ENCODE measurements at places on chromosomes 6 and 20. TPM values are rescaled to one million over a fixed set of nuclear protein-coding genes. Genes with fewer than 3 reads are reported as not detected.

DNA sequence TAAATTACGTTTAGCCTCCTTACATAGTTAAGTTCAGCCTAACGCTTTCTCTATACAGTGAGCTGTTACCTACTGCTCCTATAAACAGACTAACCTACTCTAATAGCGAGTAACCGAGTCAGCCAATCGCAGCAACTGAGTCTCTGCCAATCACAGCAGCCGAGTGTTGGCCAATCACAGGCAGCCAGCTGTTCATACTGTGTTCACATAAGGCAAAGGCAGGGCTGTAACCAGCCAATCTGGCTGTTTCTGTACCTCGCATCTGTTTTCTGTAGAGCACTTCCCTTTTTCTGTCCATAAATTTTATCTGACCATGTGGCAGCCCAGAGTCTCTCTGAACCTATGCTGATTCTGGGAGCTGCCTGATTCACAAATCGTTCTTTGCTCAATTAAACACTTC, 263.9 kb upstream of the JARID2 start:
- no peak for DNase-seq

- no peak for DNase-seq
These were observed 22.7 kb upstream of the HLA-DQA1 start for GRCh38 chr6:32614366-32615081.

GRCh38 chr6:156273065-156273711, 504.0 kb upstream of the ARID1B start:
- no peak for DNase-seq

- DNase-seq = no peak
These were observed 542 bp upstream of the AFG1L start for GRCh38 chr6:108294297-108294726.

GRCh38 chr6:43859213-43859612, 89.2 kb downstream of the VEGFA start:
- DNase-seq = no peak

The LRRN4 gene
- not detected for total RNA-seq

DNA sequence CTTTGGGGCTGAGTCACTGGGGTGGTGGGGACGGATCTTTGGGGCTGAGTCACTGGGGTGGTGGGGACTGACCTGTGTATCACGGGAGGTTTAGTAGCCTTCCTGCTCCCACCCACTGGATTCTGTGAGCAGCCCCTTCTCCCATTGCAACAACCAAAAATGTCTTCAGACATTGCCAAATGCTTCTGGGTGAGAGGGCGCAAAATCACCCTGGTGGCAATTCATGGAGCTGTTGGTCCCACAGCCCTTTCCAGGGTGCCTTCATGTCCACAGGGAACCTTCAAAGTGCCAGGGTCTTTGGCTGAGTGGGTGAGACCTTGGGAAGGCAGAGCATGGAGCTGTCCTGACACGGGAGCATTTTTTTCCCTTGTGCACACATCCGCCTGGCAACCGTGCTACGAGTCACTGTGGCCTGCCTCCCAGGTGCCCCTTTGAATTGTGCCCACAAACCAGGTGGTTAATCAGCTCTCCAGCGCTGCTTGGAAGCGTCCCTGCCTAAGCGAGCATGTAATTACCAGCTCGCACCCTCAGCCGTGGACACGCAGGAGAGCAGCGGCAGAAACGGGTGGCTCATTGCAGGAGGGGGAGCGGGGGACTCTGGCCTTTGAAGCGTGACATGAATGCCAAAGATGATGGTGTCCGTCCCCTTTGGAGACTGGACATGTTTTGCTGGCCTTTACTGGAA, 27.4 kb upstream of the APCDD1L start:
- no peak for DNase-seq

DNA sequence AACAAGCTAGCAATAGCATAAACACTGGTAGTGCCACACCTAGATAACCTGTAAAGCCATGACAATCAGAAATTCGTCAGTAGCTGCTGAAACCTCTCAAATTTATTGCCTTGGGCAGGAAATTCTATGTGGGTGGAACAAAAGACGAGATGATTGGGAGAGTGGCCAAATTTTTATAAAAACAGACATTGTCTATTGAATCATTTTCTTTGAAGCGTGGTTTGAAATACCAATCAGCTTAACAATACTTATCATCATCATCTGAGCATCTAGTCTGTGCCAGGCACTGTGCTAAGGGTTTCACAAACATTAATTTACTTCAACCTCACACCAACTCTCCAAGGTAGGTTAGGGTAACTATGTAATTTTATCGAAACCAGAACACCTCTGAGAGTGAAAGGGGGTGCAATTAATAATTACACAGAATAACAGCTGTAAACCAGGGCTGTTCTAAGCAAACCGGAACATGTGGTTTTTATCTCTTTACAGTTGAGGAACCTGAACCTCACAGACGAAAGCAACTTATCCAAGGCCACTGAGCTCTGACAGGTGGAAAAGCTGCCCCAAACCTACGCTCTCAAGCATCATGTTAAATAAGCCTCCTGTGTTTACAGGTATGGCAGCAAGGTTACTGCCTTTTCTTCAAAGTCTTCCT, 43.4 kb downstream of the NHSL1 start:
- peak; percentile 32 for DNase-seq

DNA sequence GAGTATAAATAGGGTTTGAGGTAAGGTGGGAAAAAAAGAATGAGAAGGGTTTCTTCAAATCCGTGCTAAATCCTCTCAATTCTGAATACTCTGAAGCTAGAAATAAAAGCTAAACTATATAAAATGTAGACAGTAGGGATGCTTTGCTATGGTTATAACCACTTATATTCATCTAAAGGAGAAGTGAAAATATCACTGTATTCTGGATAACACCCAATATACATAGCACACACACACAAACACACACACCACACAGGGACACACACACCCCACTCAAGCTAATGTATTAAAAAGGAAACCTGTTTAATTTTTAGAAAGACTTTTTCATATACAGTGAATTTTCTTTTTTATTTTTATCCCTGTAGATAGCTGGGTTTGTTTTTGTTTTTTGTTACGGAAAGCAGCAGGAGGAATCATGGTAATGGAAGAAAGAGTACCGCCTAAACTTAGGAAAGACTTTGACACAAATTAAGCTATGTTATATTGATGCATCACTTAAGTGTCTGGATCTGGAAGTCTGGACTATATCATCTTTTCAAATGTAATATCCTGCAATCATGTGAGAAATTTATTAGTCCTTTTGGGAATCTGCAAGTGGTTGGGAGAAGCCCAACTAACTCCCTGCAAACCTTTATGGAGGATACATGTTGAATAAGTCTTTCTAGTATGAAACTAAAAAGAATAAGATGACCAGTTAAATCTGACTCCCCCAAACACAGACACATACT, 68.4 kb upstream of the FABP7 start:
- no peak for DNase-seq

DNA sequence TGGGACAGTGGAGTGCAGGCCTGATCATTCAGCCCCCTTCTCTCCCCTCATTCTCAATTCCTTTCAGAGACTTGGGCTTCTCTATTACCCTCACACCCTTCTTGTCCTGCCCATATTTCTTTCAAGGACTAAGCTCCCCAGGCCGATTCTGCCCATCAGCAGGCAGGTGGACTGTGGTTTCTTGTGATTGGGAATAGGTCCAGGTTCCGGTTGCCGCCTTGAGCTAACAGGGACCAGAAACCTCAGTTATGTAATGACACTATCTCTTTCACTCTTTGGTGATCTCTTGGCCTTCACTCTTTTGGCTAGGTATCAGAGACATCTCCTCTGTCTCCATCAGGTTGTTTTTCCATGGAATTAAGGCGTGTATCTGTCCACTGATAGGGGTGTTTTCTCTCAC, 6.5 kb downstream of the MUCL3 start:
- no peak for DNase-seq

- no peak for DNase-seq
These were observed 156.7 kb downstream of the SYCP2 start for GRCh38 chr20:59776626-59777330.

DNA sequence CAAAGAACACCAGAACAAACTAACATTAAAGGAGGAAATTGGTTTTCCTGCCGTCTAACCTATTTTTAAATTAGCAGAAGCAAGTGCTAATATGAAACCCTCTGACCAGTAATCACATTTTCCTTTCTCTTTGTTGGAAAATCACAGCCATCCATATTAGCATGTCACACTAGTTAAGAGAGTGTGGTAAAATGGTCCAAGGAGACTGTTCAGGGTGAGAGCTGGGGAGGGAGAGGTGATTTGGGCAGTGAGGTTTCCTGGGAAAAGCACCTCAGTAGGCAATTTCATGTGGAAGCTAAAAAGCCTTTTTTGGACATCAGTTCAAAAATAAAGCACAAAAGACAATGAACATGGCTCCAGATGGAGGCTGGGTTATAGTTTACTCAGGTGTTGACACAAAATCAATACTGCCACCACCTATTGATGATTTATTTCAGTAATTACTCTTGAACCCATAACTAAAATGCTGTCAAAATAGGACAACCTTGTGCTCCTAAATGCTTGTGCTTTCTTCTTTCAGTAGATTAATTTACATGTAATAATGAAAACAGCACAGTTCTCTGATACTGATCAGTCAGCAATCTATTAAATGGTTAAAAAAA, 333.2 kb downstream of the SAMD5 start:
- no peak for DNase-seq

DNA sequence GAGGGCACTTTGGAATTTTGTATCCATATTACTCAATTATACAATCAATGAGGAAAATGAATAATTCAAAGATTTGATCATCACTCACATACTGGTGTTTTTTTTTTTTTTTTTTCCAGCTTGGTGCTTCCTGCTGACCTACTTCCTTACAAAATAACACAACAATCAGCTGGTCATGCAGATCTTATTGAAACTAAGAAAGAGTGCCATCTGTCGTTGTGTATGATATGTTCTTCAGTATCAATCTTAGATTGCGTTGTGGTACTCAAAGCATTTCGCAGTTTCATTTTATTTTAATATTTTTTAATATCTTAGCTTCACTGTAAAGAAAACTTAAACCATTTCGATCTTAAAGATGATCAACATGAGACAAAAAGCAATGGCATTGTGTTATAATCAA, 155.6 kb downstream of the OGFRL1 start:
- no peak for DNase-seq

- DNase-seq = no peak
These were observed 22.4 kb upstream of the KIAA0408 start for GRCh38 chr6:127481628-127482027.

GRCh38 chr6:72968704-72969103, 256.6 kb downstream of the KHDC1L start:
- DNase-seq = no peak

GRCh38 chr20:6058684-6059295, 4.9 kb upstream of the LRRN4 start:
- no peak for DNase-seq

DNA sequence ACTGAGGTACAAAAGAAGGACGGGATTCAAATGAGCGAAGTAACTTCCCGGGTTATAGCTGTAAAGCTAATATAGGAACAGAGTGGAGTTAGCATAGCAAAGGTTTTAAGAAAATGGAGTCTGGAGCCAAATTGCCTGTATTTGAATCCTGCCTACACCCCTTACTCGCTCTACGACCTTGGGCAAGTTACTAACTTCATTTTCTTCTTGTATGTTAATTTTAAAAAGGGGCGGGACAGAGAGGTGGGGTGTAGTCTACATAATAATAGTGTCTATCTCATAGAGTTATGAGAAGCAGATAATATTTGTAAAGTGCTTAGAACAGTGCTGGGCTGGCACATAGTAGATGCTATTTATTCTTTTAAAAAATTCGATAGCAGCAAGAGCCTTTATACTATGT, 705 bp downstream of the ZSCAN23 start:
- DNase-seq = no peak

DNA sequence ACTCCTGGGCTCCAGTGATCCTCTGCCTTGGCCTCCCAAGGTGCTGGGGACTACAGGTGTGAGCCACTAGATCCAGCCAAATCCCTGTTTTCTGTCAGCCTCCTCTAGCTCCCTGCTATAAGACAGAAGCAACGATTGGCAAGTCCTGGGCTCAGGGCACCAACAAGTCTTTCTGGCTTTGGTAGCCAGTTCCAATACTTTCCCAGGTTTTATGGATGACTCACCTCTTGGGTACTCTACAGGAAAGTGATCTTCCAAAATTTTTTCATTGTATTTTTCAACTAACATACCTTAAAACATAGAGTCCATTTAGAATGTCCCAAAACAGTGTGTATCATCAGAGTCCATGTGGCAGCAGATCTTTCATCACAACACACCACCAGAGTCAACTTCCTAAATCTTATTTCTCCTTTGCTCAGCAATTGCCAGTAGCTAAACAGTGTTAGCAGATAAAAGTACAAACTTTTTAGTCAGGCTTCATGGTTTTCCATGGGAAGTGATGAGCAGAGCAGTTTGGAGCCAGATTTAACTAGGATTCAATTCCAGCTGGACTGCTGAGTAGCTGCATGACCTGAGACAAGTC, 13.3 kb downstream of the GABBR1 start:
- no peak for DNase-seq

DNA sequence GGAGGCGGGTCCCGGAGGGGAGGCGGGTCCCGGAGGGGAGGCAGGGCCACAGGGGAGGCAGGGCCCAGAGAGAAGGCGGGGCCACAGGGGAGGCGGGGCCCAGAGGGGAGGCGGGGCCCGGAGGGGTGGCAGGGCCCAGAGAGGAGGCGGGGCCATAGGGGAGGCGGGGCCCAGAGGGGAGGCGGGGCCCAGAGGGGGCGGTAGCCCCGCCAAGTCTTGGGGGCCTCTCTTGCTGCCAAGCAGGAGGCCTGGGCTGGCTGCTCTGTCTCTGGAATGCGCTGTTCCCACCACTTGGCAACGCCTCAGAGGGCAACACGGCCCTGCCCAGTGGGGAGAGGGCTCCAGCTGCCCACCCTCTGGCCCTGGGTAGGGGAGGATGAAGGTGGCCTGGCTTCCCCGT, 80.5 kb downstream of the YTHDF1 start:
- DNase-seq = peak; percentile 1

DNA sequence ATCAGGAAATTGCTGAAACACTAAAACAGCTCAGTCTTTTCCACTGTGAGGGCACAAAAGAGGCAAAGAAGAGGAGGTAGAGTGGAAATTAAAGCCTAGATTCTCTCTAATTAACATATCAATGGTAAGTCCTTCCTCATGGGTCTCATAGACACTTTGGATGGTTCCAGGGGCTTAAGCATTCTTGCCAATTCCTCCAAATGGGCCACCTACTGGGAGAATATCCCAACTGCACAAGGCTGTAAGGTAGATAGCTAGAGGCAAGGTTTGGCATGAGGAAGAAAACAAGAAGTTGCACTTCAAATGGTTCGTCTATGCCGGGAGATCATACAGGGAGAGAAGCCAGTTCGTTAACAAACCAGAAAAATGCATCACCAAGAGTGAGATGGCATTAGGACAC, 107.6 kb upstream of the KHDRBS2 start:
- DNase-seq = no peak

Measured in T-cell (primary cell).